ENCODE measurements at places on chromosomes 7 and 10.

GRCh38 chr10:119222966-119223386 lies 15.6 kb downstream of the GRK5 start:
- DNase-seq = no peak

DNA sequence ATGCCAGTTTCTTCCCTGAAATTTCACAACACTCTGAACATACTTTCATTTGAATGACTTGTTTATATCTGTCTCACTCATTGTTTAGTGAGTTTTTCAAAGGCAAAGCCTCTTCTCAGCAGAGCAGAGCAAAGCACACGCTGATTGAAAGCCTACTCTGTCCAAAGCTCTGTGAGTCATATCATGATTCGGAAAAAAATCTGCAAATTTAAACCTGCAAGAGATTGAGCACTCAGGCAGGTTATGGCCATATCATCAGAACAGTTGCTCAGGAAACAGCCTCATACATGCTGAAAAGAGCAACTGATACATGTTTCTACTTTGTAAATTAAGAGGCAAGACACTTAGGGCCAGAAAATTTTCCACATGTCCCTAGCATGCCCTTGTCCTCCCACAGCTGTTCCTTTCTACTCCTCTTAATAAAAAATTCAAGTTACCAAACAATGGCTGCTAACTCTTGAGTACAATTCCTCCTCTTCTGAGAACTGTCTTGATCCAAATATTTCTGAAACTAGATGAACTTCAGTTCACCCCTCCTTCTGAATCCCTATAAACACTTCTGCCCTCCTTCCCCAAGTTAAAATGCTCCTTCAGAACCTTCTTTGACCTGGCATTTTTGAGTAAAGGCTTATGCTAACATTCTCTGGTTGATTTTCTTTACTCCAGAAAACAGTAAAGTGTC lies 140.6 kb upstream of the HPS1 start:
- no peak for DNase-seq

GRCh38 chr10:110574420-110574819 lies 6.9 kb downstream of the SMC3 start:
- DNase-seq = no peak

DNA sequence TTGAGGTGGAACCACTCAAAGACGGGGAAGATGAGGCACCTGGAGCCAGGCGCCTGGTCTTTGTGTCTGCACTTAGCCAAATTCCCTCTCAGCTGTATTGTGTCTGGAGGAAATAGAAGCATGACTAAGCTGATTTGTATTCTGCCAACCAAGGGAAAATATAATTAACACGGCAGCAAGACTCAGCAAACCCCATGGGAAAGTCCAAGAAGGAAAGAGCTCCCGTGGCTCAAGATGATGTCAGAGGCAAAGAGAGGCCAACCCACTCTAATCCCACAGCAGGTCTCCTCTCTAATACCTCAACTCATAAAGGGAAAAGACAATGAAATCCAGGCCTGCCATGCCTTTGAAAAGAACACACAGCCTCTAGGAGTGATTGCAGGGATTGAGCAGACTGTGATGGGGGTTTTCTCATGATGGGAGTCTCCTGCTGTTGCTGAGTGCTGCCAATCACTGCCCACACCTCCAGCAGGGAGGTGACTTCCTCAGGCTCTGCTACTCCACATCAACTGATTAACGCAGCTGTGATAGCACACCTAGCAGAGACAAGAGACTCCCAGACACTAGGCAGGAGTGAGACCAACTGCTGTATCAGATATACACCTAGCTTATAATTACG lies 255.5 kb upstream of the C7orf33 start:
- DNase-seq = peak; percentile 64

DNA sequence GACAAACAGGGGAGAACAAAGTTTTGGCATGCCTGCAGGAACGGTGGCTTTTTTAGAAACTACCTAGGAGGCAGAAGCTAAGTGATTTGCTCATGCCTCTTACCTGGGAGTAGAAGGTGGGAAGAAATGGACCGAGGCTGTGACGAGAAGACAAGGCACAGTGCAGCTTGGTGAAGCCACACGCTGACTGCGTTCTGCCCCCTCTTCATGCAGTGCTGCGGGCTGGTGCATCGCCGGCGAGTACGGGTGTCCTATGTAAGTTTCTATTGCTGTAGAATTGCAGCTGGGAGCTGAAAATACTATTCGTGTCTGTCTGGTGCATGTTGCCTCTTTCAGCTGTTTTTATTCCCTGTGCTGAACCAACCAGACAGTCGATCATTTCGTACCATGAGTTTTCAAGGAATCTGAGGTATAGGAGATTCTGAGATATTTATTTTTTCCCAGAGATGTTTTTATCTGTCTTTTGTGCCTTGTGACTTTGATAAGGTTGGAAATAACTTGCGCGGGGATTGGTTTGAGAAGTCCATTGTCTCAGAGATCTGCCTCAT lies 120.9 kb downstream of the CACNB2 start:
- no peak for DNase-seq

GRCh38 chr7:42193471-42194129 lies 43.4 kb downstream of the GLI3 start:
- no peak for DNase-seq

- no peak for DNase-seq
Observed at GRCh38 chr7:100598425-100598824, 3.7 kb upstream of the PCOLCE start.

- no peak for DNase-seq
Observed at GRCh38 chr10:121595806-121596688, 2.2 kb downstream of the FGFR2 start.

- DNase-seq = no peak
Observed at GRCh38 chr10:93224005-93224779, 150.5 kb downstream of the CYP26A1 start.

GRCh38 chr7:13181216-13181615 lies 493.8 kb downstream of the ARL4A start:
- no peak for DNase-seq

- DNase-seq = no peak
Observed at GRCh38 chr10:62244785-62245467, 23.7 kb downstream of the RTKN2 start.

DNA sequence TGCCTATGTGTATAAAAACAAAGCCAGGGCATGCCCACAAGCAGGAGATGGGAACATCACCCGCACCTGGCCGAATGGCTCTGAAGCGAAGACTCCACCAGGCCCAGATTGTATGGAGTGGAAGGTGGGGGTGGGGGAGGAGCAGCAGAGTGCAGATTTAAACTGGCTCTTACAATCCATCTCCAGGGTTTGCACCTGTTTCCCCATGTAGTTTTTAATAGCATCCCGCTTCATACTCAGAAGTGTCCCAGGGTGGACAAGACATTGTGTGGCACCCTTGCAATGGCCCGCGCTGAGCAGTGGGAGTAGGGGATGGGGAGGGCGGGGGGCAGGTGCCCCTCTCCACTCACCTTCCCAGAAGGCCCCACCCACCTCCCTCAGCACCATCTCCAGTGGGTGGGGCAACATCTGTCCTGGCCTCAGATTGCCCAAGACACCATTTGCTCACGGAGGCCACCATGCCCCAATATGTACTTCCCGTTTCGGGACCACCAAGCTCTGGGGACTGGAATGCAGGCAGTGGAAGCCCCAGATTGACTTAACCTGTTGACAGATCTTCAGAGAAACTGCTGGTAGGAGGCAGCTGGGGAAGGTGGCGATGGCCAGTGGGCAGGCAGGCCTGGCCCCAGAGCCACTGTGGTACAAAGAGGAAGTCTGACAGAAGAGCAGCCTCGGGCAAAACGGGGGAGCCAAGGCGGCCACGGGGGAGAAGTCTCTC lies 23.0 kb downstream of the VSIR start:
- no peak for DNase-seq

DNA sequence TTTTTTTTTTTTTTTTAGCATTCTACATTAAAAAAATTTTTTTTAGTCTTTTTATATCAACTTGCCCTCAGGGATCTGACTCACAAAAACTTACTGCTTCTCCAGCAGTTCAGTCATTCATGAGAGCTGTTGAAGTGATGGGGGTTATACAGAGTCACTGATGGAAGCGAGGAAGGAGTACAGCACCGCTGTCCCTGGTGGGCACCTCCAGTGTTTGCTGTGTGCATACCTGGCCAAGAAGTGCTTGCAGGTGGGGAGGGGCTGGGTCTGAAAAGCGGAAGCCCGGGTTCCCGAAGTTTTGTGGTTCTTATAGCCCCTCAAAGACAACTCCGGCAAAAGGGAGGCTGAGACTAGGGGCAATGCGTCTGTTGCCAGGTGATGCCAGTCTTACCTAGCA lies 46.2 kb downstream of the MINDY4 start:
- DNase-seq = no peak

- DNase-seq = no peak
Observed at GRCh38 chr10:96919785-96920430, 87.8 kb downstream of the LCOR start.

GRCh38 chr10:127570036-127570435 lies 20.9 kb downstream of the NPS start:
- DNase-seq = no peak

- no peak for DNase-seq
Observed at GRCh38 chr10:64501807-64502206, 980.6 kb downstream of the REEP3 start.

DNA sequence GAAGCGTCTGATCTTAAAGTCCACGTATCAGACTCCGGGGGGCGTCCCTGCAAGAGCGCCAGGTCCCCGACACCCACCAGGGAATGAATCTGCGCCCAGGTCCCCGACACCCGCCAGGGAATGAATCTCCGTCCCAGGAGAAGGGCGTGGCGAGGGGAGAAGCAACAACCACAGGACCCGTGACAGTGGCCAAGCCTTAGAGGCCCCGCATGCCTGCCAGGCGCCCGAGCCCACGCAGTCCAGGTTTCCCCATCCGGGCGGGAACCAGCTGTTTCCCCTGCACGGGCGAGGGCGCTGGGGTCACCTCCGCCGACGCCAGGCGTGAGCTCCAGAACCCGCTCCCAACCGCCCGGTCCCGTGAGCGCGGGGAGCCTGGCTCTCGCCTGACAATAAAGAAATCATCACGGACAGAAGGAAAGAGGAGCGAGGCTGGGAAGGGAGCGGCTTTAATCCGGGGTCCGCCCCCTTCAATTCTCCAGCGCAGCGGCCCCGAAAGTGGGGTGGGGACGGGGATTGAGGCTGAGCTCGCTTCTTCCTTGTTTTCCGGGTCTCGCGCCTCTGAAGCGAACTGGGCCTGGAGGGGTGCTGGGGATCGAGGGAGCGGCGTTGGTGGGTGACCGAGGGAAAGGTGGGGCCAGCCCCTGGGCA lies 29.0 kb upstream of the BMS1 start:
- DNase-seq = no peak

- no peak for DNase-seq
Observed at GRCh38 chr10:124649214-124649613, 95.0 kb downstream of the FAM53B start.

GRCh38 chr7:20440472-20441105 lies 109.9 kb downstream of the ITGB8 start:
- no peak for DNase-seq

GRCh38 chr7:155285833-155286232 lies 11.8 kb upstream of the INSIG1 start:
- no peak for DNase-seq

- DNase-seq = no peak
Observed at GRCh38 chr10:123303581-123304337, 149.6 kb downstream of the BUB3 start.

GRCh38 chr7:44045226-44046014 lies 918 bp downstream of the DBNL start:
- DNase-seq = no peak

- no peak for DNase-seq
Observed at GRCh38 chr10:71681977-71682376, 37.6 kb downstream of the C10orf105 start.

GRCh38 chr10:72009051-72009424 lies 44.8 kb downstream of the CHST3 start:
- DNase-seq = no peak

DNA sequence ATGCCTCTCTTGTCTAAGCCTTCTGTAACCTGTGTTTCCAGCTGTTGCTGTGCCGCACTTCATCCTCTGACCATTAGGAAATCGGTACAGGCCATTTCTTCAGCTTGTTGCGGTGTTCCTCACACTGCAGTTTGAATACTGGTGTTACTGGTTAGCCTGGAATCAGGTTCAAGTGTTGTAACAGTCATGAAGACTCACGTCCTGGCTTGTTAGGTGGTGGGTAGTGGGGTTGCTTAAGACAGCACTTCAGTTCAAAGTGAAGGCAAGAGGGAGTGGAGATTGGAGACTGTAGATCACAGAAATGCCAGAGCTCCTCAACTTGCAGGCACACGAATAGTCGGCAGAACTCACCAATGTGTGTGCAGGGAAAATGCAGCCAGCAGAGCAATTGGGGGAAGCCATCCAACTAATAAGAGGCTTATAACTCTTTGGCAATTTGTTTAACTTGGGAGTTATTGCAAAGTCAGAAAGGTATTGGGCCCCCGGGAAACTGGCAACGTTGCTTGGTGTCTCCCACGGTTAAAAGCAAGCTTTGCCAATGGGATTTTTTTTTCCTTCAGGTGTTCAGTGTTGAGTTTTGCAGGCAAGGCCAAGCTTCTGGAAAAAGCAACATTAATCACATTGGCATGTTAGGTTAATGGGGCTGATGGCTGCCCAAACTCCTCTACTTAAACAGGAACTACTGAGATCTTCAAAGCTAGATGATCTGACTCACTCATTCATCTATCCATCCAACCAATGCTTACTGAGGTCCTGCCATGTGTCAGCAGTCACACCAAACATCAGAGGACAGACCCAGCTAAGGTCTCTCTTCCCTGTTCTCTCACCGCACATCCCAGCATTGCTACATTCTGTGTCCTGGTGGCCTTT lies 380.9 kb downstream of the GATA3 start:
- no peak for DNase-seq

- no peak for DNase-seq
Observed at GRCh38 chr7:139943401-139943800, 114.3 kb downstream of the TBXAS1 start.

GRCh38 chr7:98324782-98325181 lies 43.3 kb downstream of the BRI3 start:
- no peak for DNase-seq

DNA sequence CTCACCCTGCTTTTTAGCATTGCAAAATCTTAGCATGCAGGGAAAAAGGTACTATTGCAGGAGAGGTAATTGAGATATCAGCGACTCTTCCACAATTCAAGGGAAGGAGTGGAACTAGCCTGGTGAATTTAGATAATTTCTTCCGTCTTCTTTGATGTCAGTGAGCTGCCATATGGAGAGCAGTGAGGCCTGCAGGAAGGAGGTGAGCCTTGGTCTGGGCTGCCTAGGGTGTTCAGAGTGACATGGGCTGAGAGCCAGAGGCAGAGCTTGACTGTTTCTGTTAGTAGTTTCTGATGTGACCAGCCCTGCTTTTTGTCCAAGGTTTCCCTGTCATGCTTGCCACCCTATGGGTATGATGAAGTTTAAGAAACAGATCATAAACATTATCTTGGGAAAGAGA lies 28.6 kb downstream of the KAT6B start:
- DNase-seq = no peak

DNA sequence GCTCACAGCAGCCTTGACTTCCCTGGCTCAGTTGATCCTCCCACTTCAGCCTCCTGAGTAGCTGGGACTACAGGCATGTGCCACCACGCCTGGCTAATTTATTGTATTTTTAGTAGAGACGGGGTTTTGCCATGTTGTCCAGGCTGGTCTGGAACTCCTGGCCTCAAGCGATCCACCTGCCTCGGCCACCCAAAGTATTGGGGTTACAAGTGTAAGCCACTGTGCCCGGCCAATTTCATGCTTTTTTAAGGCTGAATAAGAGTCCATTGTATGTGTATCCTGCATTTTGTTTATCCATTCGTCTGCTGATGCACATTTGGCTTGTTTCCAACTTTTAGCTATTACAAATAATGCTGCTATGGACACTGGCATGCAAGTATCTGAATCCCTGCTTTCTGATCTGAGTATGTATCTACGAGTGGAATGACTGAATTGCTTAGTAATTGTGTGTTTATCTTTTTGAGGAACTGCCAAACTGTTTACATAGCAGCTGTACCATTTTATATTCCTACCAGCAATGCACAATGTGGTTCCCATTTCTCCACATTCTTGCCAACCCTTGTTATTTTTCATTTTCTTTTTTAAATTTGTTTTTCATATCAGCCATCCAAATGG lies 37.3 kb upstream of the TPST1 start:
- no peak for DNase-seq
